ENCODE measurements at places on chromosomes 6 and 20. TPM values are rescaled to one million over a fixed set of nuclear protein-coding genes. Genes with fewer than 3 reads are reported as not detected.

DNA sequence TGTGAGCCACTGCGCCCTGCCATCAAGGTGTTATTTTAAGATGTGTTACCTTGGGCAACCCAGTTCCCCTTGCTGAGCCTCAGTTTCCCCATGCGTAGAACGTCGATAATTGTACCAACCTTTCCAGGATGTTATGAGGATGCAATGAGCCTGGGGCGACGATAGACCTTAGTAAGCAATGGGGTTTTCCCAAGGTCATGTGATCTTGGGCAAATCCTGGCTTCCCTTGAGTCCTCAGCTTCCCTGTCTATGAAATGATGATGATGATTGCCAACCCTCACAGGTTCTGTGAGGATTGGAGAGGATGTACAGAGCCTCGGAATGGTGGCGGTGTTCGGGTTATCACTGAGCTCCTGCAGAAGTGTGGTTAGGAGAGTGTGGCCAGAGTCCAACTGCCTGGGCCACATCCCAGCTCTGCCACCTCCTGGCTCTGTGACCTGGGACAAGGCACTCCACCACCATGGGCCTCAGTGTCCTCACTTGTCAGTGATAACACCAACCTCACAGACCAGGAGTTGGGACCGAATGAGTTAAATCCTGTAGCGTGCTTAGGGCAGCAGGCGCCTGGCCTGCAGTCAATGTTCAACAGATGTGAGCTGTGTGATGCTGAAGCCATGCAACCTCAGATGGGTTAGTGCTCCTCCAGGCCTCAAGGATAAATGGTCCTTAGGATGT lies 23.4 kb downstream of the SIRPA start:
- no peak overlapping the region for H3K4me3 ChIP-seq
- no peaks in the 10 kb centered on the region for H3K27me3 ChIP-seq
- H3K4me1 ChIP-seq, result no peaks in the 10 kb centered on the region
- no peak overlapping the region for H3K27ac ChIP-seq
- DNase-seq, result peak; percentile 51
- peaks cover 32% of the 10 kb centered on the region for H3K36me3 ChIP-seq

DNA sequence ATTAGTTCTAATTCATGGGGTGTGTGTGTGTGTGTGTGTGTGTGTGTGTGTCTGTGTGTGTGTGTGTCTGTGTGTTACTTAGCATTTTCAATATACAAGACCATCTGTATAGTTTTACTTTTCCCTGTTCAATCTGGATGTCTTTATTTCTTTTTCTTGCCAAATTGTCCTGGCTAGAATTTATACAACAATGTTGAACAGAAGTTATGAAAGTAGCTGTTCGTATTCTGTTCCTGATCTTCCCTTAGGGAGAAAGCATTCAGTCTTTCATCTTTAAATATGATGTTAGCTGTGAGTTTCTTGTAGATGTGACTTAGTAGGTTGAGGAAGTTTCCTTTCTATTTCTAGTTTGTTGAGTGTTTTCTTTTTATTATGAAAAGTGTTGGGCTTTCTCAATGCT lies 334.7 kb upstream of the RNF24 start:
- H3K36me3 ChIP-seq, result no peaks in the 10 kb centered on the region
- DNase-seq, result peak; percentile 92
- H3K4me3 ChIP-seq, result no peak overlapping the region
- H3K4me1 ChIP-seq, result no peaks in the 10 kb centered on the region
- no peak overlapping the region for H3K27ac ChIP-seq

- H3K4me1 ChIP-seq, result no peaks in the 10 kb centered on the region
- no peaks in the 10 kb centered on the region for H3K27me3 ChIP-seq
- no peak overlapping the region for H3K4me3 ChIP-seq
- DNase-seq, result no peak
- no peak overlapping the region for H3K27ac ChIP-seq
Observed at GRCh38 chr6:147223736-147224135, 19.5 kb downstream of the STXBP5 start.

DNA sequence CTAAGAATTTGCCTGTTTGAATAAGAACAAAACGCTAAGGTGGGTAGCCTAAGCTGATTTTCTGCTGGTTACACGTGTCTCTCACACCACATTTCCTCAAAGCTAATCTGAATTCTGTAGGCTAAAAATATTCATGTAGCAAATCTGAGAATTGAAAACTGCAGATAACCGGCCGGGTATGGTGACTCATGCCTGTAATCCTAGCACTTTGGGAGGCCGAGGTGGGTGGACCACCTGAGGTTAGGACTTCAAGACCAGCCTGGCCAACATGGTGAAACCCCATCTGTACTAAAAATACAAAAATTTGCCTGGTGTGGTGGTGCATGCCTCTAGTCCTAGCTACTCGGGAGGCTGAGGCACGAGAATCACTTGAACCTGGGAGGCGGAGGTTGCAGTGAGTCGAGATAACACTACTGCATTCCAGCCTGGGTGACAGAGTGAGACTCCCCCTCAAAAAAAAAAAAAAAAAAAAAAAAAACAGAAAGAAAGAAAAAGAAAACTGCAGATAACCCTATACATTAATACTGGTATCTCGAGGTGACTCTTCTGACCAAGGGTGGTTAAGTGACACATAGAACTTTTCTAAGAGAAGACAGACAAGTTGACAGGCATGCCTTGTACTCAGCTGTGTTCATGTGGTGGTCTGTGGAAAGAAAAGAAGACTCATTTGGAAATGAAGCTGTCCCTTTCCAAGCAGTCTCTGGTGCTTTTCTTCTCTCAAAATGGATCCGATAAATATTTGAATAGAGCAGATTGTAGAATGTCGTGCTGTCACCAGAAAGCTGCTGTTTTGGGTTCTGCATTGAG lies 24.7 kb upstream of the ASXL1 start:
- DNase-seq, result no peak
- H3K36me3 ChIP-seq, result peaks cover 32% of the 10 kb centered on the region
- no peaks in the 10 kb centered on the region for H3K27me3 ChIP-seq
- H3K4me1 ChIP-seq, result no peaks in the 10 kb centered on the region
- H3K4me3 ChIP-seq, result no peak overlapping the region

The ARMH2 gene
- not detected for total RNA-seq

GRCh38 chr6:3578981-3579380 lies 122.1 kb upstream of the SLC22A23 start:
- no peaks in the 10 kb centered on the region for H3K36me3 ChIP-seq
- H3K27ac ChIP-seq, result no peak overlapping the region
- no peaks in the 10 kb centered on the region for H3K4me1 ChIP-seq
- no peak overlapping the region for H3K4me3 ChIP-seq
- no peak for DNase-seq
- H3K27me3 ChIP-seq, result peaks cover 6% of the 10 kb centered on the region

DNA sequence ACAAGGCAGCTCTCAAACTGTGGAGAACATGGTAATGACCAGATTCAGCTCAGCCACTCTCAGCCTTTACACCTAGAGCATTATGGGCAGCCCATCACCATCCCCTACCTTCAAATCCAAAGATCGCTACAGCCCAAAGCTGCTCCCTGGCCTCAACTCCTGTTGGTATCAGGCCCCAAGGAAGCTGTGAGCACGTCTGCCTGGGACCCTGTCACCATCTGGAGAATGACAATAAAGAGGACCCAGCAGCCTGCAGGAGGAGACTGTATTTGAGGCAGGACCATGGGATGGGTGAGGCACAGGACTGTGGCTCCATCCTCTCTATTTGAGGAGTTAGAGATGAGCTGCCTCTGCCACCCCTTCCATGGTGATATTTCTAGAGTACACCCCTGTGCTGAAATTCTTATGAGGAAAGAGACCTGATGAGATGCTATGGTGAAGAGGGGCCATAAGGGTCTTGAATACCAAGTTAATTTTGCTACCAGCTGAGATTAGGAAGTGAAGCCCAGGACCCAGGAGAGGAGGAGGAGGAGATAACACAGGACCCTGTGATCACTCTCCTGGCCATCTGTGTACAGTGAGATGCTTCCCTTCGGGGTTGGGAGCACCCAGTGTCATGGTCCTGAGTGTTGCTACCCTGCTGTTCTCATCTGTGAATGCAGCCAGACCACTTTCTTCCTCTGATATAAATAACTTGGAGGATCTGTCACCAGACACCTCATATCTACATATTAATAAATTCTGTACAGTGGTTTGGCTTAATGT lies 19.6 kb upstream of the MICB start:
- H3K27me3 ChIP-seq, result peaks cover 15% of the 10 kb centered on the region
- no peak overlapping the region for H3K4me3 ChIP-seq
- DNase-seq, result no peak
- H3K27ac ChIP-seq, result no peak overlapping the region
- H3K36me3 ChIP-seq, result no peaks in the 10 kb centered on the region
- no peaks in the 10 kb centered on the region for H3K4me1 ChIP-seq

- no peak overlapping the region for H3K27ac ChIP-seq
- no peaks in the 10 kb centered on the region for H3K4me1 ChIP-seq
- peak; percentile 28 for DNase-seq
- H3K27me3 ChIP-seq, result no peaks in the 10 kb centered on the region
- no peak overlapping the region for H3K4me3 ChIP-seq
Observed at GRCh38 chr6:65790666-65791065, 83.6 kb upstream of the EYS start.

The CDSN gene
- total RNA-seq, result not detected

GRCh38 chr6:13032566-13032965 lies 295.8 kb downstream of the TBC1D7 start:
- H3K4me1 ChIP-seq, result no peaks in the 10 kb centered on the region
- DNase-seq, result no peak
- H3K27ac ChIP-seq, result no peak overlapping the region
- H3K36me3 ChIP-seq, result no peaks in the 10 kb centered on the region
- no peaks in the 10 kb centered on the region for H3K27me3 ChIP-seq
- H3K4me3 ChIP-seq, result no peak overlapping the region

The SMIM28 gene
- not detected for total RNA-seq

DNA sequence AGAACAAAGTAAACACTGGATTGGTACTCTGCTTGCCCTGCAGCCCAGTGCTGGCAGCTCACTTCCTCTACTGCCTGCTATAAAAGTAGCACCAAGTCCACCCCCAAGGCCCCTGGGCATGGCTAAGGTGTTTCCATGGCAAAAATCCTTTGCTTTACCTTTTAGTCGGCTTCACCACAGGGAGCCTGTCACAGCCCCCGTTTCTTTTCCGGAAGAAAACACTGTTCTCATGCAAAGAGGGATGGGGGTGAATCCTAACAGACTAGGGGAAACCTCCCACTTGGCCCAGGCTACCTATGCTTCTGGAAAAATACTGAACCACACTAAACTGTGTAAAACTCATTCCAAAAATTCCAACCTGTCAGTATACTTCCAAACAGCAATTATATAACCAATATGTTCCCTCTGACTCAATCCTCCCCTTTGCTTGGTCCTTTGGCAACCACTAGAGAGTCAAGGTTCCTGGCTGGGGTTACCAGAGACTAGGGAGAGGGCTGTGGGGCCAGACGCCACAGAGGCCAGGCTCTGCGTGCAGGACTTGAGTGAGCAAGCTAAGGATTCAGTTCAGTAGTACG lies 16.1 kb downstream of the PPIL1 start:
- DNase-seq, result peak; percentile 73
- H3K27ac ChIP-seq, result peak overlapping the region; percentile 26
- H3K36me3 ChIP-seq, result peaks cover 25% of the 10 kb centered on the region
- H3K27me3 ChIP-seq, result no peaks in the 10 kb centered on the region

The GABRR1 gene
- 0.40 TPM for total RNA-seq

GRCh38 chr6:100426241-100426640 lies 38.5 kb downstream of the SIM1 start:
- no peak for DNase-seq
- H3K36me3 ChIP-seq, result no peaks in the 10 kb centered on the region
- H3K4me3 ChIP-seq, result no peak overlapping the region
- H3K4me1 ChIP-seq, result no peaks in the 10 kb centered on the region
- H3K27ac ChIP-seq, result no peak overlapping the region

DNA sequence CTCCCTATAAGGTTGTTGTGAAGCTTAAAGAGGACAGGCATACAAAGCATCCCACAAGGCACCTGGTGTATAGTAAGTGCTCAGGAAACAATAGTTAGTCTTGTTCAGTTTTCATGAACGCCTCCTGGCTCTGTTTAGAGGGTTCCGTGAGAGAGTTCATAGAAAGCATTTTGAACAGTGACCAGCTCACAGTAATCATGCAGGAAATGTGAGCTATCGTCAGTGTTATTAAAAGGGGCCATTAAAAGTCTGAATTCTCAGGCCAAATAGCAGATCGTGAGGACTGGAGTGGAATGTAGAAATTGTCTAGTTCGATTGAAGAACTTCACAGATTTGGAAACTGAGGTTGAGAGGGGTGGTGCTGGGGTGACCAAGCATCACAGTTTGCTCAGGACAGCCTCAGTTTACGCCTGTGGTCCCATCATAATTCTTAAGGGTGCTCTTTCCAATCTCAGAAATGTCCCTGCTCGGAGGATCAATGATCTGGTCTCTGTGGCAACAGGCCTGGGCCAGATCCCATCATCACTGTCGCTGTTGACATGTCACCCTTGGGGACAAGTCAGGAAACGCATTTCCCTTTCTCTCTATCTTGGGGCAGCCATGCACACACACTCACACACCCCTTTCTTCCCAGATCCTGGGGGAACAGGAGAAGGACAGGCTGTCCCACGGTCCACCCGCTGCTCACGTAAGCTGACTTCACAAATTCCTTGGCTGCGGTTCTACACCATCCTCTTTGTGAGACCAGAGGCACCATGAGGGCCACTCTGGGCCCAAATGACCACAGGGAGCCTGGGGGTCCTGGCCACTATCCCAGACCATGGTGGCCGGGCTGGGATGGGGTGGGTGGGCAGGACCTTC lies 7.2 kb downstream of the TGM2 start:
- DNase-seq, result peak; percentile 56

DNA sequence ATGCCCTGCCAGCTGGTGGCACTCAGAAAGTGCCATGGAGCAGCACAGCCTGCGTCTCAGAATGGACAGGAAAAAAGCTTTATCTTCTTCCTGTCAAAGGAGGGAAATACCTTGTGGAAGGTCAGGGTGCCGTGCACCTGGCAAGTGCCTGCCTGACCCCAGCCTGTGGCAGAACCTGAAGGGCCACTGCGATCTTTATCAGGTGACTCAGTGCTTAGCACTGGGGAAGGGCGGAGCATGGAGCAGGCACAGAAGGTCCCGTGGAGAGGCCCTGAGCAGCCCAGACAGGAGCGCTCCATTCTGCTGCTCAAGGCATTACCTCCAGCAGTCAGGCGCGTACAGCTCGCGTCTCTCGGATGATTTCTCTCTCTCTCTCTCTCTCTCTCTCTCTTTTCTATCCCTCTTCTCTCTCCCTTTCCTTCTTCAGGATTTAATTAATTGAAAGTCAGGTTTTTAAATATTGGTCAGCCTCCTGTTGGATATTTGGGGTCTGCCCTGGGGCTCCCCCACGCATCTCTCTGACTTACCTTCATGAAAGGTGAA lies 31.7 kb downstream of the FOXC1 start:
- peaks cover 4% of the 10 kb centered on the region for H3K4me1 ChIP-seq
- no peaks in the 10 kb centered on the region for H3K36me3 ChIP-seq

GRCh38 chr20:38674765-38675133 lies 49.5 kb upstream of the SLC32A1 start:
- H3K4me3 ChIP-seq, result peak overlapping the region; percentile 3
- no peak overlapping the region for H3K27ac ChIP-seq
- peaks cover 14% of the 10 kb centered on the region for H3K4me1 ChIP-seq
- no peak for DNase-seq
- no peaks in the 10 kb centered on the region for H3K36me3 ChIP-seq

DNA sequence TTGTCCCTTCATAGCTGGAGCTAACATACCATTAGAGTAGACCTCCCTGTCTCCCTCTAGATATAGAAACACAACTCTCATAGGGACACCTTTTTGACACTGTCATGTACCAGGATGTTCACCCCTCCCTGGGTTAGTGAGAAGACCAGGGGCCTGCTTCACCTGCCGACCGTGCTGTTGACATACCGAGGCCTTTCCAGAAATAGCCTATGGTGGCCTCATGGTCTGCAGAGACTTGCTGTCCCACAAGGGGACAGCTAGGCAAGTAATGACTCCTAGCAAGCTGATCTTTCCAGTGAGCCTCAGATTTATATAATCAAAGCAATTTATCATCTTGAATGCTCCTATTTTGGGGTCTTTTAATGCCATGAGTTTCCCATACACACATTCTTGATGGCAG lies 15.0 kb downstream of the ZDHHC14 start:
- no peak overlapping the region for H3K4me3 ChIP-seq
- H3K36me3 ChIP-seq, result no peaks in the 10 kb centered on the region
- H3K27ac ChIP-seq, result no peak overlapping the region
- H3K27me3 ChIP-seq, result no peaks in the 10 kb centered on the region
- no peaks in the 10 kb centered on the region for H3K4me1 ChIP-seq

The DDX43 gene
- total RNA-seq, result 0.35 TPM

Measured in muscle of leg (tissue), 16 donors.